Activated CD4-positive, alpha-beta T cell treated with anti-CD3 and anti-CD28 coated beads, Interleukin-2, amount 50 U/mL, for 48 hours (primary cell): ENCODE measurements at places on chromosomes 1 and 21.

- no peak for DNase-seq
Observed at GRCh38 chr1:243268751-243269460, 13.1 kb downstream of the SDCCAG8 start.

DNA sequence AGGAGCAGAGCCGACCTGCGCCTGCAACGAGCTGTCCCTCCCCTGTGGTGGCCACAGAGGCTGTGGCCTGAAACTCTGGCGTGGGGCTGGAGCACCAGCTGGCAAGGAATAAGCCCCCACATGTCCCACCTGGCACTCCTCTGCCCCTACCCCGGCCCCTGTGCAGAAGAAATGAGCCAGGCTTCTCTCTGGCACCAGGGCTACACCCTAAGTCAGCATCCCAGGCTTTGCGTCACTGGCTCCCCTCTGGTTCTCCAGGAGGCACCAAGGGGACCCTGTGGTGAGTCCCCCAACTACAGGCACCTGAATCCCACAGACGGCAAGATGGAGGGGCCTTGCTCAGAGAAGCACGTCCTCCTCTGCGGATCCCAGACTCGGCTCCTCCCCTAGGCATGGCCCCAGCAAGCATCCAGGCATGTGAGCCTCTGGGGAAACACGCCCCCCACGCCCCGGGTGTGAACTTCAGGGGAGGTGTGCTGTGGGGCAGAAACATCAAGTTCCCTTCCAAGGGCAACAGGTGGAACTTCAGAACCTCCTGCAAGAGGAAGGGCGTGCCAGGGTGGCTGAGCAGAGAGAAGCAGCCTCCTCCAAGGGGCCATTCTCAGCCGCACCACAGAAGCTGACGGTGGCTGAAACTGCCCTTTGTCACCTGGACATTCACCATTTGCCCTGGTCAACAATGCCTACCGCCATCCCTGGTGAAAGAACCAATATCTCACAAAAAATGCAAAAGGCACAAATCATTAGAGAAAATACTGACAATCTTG lies 2.9 kb downstream of the KRTAP10-7 start:
- no peak for DNase-seq

DNA sequence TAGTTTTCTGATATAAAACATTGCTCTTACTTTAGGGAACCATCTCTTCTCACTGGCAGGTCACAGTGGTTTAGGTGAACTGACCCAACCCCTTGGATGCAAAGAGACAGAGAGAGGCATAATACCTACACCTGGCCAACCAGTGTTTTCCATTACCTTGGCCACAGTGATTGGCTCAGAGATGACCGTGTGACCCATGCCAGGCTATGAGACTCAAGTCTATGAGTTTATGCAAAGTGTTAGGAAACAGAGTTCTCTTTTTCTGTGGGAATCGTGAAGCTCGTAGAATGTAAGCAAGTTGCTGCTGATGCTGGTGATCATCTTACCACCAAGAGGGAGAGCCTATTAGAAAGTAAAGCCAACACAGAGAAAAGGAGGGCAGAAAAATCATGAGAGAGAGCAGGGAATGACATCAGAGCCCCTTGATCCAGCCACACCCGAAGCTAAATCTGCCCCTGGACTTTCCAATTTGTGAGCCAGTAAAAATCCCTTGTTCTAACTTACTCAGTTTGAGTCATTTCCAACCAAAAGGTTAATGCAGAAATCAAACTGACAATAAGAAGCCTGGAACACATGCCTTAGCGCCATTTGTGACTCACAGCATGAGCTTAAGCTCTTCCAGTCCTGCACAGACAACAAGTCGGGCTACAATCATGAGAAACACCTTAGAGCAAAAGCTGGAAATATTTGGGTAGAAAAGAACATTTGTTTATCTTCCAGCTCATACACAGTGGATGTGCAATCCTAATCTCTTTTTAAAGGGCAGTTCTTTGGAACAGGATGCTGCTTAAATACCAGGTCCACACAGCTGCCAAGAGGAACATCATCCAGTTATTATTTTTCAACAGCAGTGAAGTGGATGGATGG lies 81.3 kb upstream of the KAZN start:
- DNase-seq: no peak

- no peak for DNase-seq
Observed at GRCh38 chr1:198678301-198678836, 39.5 kb downstream of the PTPRC start.
